ENCODE measurements at places on chromosomes 3 and 15.

GRCh38 chr3:66472313-66473134 lies 28.3 kb downstream of the LRIG1 start:
- no peak for DNase-seq

DNA sequence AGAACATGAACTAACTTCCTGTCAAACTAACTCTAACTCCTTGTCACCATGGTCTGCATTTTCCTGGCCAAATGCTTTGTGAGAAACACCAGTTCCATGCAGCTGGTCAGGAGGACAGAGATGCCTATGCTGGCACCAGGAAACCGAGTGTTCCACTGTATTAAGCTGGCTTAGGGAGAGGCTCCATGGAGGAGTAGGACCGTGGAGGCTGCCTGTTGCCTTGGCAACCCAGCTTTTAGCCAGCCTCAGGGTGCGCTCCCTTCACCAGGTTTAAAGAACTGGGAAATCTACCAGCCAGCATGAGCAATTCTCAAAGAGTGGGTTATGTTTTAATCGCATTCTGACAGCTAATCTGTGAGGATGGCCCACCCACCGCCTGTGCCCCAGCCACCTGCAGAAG lies 394.1 kb downstream of the OCA2 start:
- DNase-seq = no peak

DNA sequence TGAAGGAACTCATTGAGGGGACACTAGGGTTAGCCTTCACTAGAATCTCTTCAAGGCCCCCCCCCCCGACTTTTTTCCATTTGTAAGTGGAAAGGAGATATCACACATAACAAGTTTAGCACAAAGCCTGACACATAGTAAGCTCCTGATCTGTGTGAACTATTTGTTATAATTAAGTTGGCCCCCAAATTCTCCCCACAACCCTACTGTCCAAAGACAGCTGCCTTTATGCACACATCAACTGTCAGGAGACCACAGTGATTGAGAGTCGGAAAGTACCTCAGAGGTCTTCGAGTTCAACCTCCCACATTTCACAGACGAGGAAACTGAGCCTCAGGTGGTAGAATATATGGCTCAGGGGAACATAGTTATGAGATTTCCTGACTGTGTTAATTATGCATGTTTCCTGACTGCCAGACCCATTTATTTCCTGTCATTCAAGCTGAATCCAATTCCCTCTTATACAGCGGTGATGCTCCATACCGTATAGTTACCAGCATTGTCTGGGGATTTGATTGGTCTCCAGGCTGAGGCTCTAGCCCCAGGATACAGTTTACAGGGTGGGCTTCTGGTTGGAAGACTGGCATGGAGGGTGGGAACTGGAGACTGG lies 227.4 kb upstream of the CMC1 start:
- DNase-seq = no peak

GRCh38 chr3:150242220-150242936 lies 165.7 kb upstream of the TSC22D2 start:
- no peak for DNase-seq

DNA sequence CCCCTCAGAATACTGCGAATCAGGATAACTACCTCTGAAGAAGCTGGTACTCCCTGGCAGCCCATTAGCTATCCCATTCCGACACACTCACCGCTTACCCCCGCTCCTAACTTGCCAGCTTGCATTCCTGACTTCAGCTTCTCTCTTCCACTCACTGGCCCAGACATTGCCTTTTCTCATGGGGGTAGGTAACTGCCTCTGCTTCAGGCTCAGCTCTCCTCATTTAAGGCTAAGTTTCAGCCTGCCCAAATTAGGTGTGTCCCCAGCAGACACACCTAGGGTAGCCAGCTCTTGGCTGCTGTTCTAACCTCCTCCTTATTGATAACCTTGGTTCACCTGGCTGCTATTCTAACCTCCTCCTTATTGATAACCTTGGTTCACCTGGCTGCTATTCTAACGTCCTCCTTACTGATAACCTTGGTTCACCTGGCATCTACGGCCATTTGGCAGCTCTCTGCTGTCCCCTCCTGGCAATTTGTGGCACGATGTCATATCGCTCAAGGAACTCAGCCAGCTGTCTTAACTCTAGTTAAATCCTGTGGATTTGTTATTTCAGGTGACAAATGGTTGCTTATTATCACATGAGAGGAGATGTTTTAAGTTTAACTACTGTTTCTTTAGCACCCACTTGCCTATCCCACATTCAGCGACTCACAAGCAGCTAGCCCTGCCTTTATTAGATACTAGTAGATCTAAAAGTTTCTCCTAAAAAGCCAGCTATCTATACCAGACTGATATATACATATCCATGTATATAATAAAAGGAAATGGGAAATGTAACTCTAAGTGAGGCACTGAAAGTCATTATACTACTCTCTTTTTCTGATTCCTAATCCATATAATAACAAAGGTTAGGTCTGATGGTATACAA lies 106.5 kb upstream of the ACP3 start:
- DNase-seq = no peak

DNA sequence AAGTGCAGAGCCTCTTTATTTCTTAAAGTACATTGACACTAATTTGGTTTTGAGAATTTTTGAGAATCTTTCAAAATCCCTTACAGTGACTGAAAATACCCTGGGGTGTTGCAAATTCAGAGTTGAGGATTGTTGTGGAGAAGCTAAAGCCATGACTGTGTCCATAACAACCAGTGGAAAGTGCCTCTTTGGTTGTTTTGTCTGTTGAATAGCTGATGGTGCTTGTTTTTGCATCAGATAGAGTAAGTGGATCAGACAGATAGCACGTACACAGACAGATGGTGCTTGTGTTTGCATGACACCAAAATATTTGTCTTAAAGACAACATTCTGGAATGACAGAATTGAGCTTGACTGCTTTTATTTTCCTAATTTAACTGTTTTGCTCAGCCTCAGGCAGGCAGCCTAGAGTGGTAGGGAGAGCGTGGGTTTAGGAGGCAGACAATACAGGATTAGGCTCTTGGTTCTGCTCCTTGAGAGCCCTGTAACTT lies 265.0 kb downstream of the IL20RB start:
- no peak for DNase-seq

- DNase-seq = no peak
Measured at GRCh38 chr3:152213203-152213602, 55.5 kb upstream of the MBNL1 start.
